Activated T-cell treated with anti-CD3 and anti-CD28 coated beads for 1 hour (primary cell): ENCODE measurements at places on chromosomes 3 and 15.

DNA sequence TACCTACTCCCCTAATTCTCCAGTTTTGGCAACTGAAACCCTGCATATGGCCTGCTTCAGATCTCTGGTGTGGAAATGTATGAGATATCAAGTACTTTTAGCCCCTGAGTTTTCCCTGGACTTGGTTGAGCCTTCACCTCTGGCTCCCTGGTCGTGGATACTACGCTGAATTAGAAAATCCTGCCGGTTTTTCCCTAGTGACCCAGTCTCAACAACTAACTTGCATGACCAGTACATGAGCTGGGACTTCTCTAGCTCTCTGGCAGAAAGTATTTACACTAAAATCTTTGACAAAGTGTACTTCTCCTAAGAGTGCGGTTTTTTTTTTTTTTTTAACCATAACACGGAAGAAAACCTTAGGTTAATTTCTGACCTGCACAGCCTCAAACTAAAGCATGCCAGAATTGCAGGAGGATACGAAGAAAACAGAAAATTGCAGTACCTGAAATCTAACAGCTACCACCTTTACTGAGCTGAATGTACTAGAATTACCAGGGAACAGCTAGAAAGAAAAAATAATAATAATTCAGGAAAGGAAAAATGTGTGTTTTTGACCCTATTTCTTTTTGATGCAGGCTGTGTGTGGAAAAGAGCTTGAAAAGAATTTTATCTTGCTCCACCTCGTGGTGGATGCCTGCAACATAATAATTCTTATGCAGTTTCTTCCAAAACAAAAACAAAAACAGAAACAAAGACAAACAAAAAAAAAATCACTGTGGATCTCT is 165.6 kb downstream of the GMNC start:
- no peak for DNase-seq

- no peak for DNase-seq
These were observed 148.9 kb upstream of the UBE2E1 start for GRCh38 chr3:23656821-23657220.

DNA sequence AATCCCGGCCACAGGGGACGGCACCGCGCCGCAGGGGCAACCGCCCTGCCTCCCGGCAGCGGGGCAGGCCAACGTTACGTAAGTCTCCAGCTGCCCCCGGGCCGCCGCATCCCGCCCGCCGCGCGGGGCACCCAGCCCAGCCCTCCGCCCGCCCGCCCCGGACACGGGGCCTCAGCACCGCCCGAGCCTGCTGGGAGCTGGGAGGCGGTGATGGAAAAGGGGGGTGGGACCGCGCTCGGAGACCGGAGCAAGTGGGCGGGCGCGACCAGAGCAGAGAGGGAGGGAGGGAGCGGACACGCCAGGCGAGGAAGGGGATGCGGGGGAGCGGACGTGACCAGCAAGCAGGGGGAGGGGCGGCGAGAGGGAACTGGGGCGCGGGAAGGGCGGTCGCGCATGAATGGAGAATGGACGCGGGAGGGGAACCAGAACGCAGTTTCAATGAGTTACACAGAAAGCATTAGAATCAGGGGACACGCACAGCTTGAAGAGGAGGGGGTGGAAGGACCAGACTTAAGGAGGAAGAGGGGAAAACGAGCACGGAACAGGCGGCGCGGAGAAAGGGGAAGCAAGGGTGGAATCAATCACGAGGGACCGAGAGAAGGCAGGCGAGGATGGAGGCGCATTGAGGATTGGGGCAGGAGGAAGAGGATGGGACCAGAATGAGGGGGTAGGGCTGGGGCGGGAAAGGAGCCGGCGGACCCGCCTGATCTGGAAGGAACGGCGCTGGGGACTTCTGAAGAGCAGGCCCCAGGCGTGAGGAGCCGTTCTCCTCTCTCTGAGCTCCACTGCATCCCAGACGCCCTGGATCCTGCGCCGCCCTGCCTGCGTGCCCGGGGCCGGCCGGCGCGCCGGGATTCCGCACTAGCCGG is 559 bp downstream of the PKM start:
- DNase-seq, result peak; percentile 59

GRCh38 chr15:80160570-80161156 is 7.9 kb downstream of the FAH start:
- no peak for DNase-seq

DNA sequence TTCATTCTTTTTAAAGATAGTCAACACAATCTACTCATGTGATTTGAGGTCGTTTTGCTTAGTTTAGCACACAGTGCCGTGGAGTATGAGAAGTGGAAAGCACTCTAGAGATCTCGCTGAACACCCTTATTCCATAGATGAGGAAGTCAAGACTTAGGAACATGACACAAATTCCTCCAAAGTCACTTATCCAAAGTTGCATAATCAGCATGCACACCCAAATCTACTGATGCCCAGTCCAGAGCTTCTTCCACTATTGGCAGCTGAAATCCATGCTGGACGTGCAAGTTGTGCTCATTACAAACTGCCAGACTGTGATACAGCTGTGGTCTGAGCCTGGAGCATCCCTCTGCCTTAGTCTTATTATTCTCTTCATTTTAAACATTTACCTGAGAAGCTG is 83.5 kb upstream of the ZNF280D start:
- no peak for DNase-seq

- DNase-seq, result no peak
These were observed 69.9 kb downstream of the NR2E3 start for GRCh38 chr15:71880276-71880675.

DNA sequence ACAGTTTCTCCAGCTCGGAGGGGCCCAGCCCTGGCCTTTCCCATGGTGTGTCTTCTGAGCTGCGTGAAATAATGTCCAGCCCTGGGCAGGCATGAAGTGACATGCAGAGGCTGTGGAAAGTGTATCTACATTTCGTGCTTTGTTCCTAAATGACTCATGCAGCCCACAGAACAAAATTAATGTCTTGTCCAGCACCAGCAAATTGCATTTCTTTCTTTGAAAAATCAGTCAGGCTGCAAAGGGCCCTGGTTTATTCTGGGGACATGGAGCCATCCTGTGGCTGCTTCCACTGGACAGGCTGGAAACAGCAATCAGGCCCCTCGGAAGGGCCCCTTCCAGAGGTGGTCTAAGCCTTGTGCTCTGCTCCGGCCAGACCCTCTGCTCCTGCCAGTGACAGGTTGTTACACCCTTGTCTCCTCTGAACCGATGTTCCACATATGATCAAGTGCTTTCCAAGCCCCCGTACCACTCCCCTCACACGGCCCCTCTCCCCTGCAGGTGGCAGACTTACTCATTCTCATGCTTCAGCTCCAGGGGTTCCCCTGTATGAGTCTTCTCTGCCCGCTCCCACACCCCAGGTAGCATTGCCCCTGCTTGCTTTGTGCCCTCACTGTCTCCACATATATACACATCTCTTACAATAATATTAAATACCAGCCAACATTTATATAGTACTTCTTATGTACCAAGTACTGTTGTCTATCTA is 33.7 kb downstream of the CRYGS start:
- no peak for DNase-seq

DNA sequence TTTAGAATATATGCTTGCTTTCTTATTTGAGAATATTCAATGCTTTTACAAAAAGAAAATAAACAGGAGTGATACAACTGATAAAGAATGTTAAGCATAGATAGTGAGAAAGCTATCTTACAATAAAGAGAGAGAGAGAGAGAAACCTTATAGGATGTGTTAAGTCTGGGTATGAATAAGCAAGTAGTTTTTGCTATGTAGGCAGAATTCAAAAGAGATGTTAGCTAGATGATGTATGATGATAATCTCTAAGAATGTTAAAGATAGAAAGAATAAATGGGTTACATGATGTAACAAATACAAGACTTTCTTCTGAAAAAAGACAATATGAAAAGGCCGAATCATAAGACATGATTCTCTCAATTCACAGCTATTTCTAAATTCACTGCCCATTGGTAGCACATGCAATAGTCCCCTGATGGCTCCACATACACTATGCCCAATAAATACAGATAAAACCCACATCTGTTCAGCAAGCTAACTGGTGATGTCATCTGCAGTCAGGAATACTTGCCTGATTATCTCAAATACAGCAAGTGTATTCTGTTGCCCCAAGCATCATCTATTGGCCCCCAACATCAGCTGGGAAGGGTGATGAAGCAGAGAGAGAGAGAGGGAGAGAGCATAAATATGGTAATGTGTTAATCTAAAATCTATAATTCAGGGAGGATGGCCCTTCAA is 169.2 kb upstream of the LYSMD4 start:
- no peak for DNase-seq
